ENCODE measurements at places on chromosomes 5 and 9.

GRCh38 chr9:125277411-125277810 lies 15.8 kb downstream of the GAPVD1 start:
- no peak for DNase-seq

- DNase-seq, result no peak
Measured at GRCh38 chr9:135016037-135016640, 71.3 kb upstream of the OLFM1 start.

DNA sequence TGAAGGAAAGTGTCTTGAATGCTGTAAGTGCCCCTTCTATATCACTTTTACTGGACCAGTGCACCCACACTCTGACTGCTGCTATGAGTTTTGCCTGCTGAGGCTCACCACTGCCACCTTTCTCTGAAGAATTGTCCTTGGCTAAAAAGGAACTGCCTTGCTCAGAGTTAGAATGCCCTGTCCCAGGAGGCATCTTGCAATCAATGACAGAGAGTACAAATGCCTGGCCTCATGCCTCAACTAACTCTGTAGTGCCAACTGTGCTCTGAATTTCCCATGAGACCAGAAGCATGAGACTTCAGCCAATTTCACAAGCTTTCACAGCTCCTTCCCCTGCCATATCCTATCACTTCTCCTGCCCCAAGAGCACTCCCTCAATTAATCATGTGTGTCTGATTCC lies 569.7 kb downstream of the ZNF608 start:
- DNase-seq, result no peak

GRCh38 chr9:8651846-8652215 lies 852.3 kb upstream of the DMAC1 start:
- no peak for DNase-seq

- no peak for DNase-seq
Measured at GRCh38 chr5:162703914-162704313, 636.3 kb downstream of the GABRG2 start.

- no peak for DNase-seq
Measured at GRCh38 chr5:142888469-142889085, 118.4 kb downstream of the ARHGAP26 start.

GRCh38 chr5:97480313-97480712 lies 297.3 kb upstream of the RIOK2 start:
- DNase-seq, result no peak

DNA sequence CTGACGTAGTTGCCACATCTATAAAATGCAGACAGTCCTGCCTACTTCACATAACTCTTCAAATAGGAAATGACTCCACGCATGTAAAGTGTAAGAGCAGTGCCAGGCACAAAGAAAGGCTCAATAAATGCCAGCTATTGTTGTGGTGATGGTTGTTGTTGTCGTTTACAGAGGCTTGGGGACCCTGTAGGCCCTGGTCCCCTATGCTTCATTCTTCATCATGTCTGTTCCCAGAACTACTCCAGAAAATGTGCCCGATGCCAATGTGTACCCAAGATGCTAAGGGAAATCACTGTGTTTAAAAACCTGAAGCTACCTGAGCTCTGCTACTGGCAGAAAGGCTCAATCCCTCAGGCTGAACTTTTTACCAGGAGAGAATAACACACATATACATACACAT lies 9.1 kb downstream of the SLIT3 start:
- DNase-seq, result no peak

- DNase-seq, result no peak
Measured at GRCh38 chr9:125634040-125634717, 72.8 kb downstream of the MAPKAP1 start.

DNA sequence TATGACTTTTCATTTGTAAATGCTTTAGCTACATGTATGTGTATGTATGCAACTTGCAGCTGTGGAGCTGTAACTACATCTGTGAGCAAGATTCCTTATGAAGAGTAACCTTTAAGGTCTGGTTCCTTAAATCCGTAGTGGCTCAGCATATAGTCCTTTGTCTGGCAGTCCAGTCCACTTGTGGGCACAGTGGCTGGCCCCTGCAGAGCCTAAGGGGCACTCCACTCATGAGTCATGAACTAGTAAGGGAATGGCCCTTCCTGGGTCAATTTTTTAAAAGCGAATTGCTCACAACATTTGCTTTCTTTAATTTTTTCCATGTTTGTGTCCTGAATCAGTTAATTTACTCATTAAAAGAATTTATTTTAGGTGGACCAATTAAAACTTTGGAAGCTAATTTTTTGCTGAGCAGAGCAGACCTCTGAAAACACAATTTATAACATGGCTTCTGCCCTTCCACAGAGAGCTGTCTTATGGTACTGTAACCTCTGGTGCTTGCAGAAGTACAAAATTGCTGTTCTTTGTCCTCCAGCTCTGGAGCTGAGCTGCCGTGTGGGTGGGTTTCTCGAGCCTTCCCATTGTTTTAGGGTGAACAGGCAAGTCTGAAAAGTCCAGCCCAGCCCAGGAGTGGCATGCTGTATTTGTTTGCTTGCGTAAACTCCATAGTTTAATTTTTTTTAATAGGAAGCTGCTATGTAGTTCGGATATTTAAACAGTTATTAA lies 110.1 kb downstream of the MVB12B start:
- peak; percentile 40 for DNase-seq

DNA sequence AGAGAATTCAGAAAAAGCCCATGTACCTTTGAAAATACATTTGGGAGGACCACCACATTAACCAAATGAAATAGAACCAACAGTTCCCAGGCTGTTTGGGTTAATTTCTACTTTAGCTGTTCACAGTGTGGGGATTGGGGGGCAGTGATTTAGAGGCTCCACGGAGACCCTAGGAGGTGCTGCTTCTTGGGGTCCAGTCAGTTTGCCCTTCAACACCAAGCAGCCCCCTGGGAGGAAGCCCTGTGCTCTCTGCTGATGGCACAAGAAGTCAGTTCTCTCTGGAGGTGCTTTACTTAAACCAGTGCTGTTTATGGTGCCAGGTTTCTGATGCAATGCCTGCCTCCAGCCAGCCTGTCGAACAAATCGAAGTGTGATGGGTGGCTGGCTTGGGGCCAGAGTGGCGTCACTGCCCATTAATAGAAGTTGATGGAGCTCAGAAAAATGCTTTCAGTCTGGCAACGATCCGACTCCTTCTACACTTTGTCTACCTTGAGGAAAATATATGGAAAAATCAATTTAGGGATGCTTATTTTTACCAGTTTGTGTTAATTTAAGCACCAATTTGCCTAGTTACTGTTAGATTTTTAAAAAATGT lies 134.0 kb downstream of the SNX18 start:
- no peak for DNase-seq

GRCh38 chr9:135716045-135716444 lies 14.1 kb downstream of the KCNT1 start:
- no peak for DNase-seq

DNA sequence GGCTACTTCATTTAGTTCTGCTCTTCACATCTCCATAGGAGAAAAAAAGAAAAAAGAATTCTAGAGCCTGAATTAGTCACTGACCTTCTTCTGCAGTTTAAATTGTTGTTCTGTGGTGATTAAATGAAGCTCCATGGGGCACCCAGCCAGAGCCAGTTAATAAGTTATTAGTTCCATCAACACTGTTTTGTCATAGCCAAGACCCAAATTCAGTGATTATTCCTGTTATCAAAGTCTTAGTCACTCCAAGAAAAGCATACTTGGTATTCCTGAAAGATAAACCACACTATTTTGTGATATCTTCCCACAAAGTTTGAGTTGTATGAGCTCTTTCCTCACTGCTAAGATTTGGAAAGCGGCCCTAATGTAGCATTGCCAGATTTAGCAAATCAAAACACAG lies 134.8 kb upstream of the RGMB start:
- no peak for DNase-seq

DNA sequence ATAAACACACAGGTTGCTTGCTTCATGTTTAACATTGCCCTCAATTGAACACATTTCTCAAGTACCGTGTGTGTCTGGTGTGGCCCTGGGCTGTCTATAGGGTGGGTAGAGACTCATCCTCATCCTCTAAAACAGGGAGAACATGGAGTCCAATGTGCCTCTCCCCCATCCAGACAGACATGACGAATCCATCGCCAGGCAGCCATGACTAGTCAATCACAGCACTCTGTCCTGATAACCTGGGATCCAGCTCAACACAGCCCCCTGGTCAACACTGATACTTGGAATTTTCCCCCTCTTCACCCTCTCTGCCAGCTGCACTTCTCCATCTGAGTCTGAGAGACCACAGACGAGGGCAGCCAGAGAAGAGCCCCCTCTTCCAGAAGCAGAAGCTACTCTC lies 10.7 kb upstream of the NTNG2 start:
- DNase-seq, result no peak

GRCh38 chr9:78000221-78000620 lies 31.4 kb downstream of the GNAQ start:
- DNase-seq, result no peak

GRCh38 chr5:170056561-170057267 lies 49.0 kb upstream of the FOXI1 start:
- DNase-seq, result no peak

DNA sequence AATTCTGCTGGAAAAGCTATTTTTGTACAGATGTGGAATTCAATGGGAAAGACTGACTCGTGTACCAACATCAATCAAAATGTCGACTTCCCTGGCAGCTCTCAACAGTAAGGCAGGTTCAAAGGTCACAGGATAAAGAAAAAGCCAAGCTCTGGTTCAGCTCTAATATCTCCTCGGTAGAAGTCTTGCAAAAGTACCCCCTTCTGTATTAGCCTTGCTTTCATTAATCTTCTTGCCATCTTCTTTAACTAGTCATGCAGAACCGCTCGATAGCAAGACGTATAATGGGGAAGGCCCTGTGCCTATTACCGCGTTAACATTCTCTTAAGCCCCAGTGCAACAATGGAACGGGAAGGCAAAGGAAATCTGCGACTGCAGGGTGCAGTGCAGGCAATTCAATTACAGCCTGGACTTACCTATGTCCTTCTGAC lies 201.2 kb downstream of the GAPVD1 start:
- no peak for DNase-seq

DNA sequence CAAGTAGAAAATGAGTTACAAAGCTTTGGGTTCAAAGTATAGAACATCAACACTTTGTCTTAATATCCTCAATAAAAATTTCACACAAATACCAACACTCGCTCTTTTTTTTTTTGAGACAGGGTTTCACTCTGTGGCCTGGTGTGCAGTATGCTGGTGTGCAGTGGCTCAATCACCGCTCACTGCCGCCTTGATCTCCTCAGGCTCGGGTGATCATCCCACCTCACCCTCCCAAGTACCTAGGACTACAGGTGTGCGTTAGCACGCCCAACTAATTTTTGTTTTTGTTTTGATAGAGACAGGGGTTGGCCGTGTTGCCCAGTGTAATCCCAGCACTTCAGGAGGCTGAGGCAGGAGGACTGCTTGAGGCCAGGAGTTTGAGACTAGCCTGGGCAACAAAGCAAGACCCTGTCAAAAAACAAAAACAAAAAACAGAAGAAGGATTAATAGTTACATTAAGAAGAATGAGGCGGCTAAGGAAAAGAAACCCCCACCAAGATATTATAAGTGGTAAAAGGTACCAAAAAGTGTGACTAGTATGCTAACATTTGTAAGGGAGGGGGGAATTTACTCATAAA lies 20.3 kb downstream of the FNBP1 start:
- no peak for DNase-seq

DNA sequence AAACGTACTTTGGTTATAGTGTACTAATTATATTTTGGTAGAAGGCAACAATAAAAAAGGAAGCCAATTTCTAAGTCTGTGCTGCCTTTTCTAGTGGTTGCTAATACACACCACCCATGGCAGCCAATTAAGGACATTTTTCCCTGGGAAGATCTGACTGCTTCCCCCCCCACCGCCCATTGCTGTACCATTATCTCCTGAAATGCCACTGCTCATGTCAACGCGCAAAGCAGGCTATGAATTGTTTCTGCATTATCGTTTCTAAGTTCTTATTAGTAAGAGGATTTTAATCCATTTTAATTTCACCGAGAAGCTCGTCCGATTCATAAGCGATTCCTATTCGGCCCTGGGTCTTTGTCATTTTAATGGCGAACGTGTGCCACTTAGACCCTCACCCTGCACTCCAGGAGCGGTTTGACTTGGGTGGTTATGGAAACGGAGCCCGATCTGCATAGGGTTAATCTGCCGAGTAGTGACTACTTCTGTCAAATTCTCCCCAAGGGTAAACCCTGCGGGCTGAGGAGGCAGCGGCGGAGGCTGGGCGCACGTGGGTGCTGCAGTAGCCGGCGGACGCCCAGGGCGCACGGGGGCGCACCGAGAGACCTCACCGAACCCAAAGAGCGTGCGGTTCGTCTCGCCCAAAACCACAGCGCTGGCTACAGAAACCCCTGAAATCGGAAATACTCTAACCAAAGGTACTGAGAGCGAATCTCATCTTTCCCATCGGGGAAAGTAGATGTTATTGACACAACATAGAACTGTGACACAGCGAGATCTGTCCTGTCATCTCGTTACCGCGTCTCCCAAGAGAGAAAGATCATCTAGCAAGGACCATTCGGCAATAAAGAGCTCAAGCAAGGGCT lies 55.8 kb upstream of the SHC3 start:
- DNase-seq, result no peak

- DNase-seq, result no peak
Measured at GRCh38 chr5:36089989-36090388, 23.3 kb upstream of the UGT3A2 start.

DNA sequence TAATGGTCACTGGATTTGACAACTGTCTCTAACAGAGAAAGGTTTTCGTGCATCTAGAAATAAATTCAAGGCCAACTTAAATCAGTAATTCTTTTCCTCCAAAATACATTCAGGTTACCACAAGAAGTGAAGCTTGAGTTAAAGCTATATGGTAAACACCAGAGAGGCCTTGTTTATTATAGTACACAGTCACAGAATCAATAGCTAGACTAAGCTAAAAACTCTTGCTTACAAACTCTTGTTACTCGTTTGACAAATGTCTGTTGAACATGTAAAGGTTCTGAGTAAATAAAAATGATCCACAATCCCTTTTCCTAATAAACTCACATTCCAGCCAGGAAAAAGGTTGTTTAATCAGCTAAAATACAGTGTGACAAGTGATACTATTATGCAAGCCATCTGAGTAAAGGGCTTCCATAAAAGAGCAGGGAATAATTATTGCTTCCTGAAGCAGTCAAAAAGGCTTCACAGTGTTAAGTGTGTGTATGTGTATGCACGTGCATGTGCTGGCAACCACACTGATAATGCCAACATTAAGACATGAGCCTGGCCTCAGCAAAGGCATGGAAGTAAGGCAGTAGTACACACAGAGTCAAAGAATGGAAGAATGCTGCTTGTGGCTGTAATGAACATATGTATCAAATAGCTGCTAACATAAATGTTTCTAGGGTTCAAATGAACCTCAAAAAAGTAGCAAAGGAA lies 12.8 kb downstream of the PTAR1 start:
- DNase-seq, result no peak

- no peak for DNase-seq
Measured at GRCh38 chr5:28281351-28281750, 1243.0 kb upstream of the CDH9 start.

- DNase-seq, result no peak
Measured at GRCh38 chr9:8816361-8816760, 1016.8 kb upstream of the DMAC1 start.

DNA sequence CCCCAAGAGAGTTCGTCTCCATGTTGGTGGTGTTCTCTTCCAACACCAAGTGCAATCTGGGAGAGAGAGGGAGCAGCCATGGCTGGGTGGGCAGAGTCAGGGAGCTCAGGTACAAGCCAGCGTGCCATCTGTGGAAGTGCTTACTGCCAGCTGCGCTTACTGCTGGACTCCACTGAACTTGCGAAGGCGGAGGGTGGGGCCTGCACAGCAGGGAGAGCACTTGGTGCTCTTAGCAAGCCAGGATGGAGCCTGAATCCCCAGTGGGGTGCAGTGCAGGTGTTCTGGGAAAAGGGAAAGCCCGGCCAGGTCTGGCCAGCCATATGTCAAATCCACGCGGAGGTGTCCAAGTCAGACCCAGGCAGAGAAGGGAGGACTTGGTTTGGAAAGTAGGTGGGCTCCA lies 142.0 kb downstream of the FANCC start:
- no peak for DNase-seq

GRCh38 chr5:93053825-93054224 lies 527.2 kb downstream of the NR2F1-AS1 start:
- DNase-seq, result no peak

Measured in type B pancreatic cell (in vitro differentiated cells).